ENCODE measurements at places on chromosomes 1 and 21.
A peak's percentile ranks its signal among the peaks of the same experiment; 100 is the strongest.

DNA sequence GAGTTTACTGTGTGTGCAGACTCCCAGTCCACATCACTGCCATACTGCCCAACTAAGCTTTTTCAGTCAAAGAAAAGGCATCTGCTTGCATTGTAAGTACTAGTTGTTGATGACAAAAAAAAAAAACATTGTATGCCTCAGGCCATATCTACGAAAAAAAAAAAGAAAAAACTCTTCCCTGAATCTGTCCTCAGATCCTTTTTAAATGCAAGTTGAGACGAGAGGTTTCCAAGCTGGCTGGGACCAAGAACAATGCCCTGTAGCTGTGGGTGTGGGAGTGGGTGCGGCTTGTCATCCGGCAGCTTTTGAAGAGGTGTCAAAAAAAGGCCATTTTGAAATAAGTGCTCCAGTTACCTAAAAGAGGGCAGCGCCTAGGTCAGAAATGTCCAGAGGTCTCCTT lies 29.2 kb upstream of the HHAT start:
- no peaks in the 10 kb centered on the region for H3K27me3 ChIP-seq
- no peaks in the 10 kb centered on the region for H3K4me1 ChIP-seq
- H3K4me3 ChIP-seq = no peak overlapping the region
- no peak overlapping the region for H3K27ac ChIP-seq

DNA sequence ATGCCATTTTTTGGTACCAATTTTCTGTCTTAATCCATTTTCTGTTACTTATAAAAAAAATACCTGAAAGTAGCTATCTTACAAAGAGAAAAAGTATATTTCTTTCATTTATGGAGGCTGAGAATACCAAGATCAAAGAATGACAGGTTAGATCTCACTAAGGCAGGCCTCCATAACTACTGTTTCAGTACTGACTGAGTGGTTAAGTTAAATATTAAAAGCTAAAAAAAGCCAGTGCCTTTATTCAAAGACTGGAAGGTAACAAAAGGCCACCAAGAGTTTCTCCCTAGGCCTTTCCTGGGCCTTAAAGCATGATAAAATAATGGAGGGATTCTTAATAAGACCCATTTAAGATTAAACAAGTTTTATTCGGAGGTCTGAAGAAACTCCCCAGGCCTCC lies 687.7 kb upstream of the ADGRL4 start:
- DNase-seq = no peak
- peaks cover 27% of the 10 kb centered on the region for H3K4me1 ChIP-seq
- no peaks in the 10 kb centered on the region for H3K36me3 ChIP-seq
- H3K4me3 ChIP-seq = no peak overlapping the region

- H3K27me3 ChIP-seq = no peaks in the 10 kb centered on the region
- no peaks in the 10 kb centered on the region for H3K36me3 ChIP-seq
- H3K4me1 ChIP-seq = no peaks in the 10 kb centered on the region
- H3K4me3 ChIP-seq = no peak overlapping the region
These were observed 5.0 kb downstream of the SELP start for GRCh38 chr1:169624912-169625311.

DNA sequence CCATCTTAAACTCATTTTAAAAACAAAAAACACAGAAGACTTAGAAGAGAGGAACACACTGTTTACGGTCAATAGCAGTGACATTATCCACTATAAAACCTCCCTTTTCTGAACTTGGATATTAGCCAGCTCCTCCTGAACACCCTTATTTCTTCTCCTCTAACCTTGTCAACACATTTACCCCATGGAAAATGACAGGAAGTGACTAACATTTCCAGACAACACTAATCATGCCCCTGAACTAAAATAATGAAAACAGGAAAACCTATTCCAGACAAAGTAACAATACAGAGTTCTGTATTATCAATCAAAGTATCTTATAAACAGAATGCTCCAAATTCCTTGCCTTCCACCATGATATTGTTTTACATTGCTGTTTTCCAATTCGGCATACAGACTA lies 45.3 kb downstream of the PALMD start:
- no peak overlapping the region for H3K27ac ChIP-seq
- no peak for DNase-seq
- no peak overlapping the region for H3K4me3 ChIP-seq
- H3K4me1 ChIP-seq = no peaks in the 10 kb centered on the region
- no peaks in the 10 kb centered on the region for H3K36me3 ChIP-seq

GRCh38 chr1:19858893-19859292 lies 23.3 kb upstream of the OTUD3 start:
- H3K27me3 ChIP-seq = no peaks in the 10 kb centered on the region
- no peak overlapping the region for H3K27ac ChIP-seq
- H3K36me3 ChIP-seq = no peaks in the 10 kb centered on the region
- H3K4me3 ChIP-seq = no peak overlapping the region

DNA sequence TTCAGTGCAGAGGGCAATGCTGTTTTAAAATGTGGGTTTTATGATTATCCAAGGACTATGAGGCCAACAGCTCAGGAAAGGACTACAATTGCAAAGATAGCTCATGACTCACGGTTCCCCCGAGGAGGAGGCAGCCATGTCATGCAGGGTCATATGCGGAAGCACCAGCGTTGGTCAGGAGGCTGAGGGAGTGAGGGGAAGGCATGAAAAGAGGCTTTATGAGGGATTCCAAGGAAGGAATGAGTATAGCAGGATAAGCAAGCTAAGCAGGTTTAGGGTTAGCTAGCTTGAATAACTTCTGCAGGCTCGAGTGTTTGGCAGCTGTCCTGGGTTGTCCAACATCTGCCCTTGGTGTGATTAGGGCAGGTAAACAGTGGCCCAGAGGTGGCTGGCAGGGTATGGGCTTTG lies 495.1 kb downstream of the SETD4 start:
- no peaks in the 10 kb centered on the region for H3K36me3 ChIP-seq
- peak overlapping the region; percentile 41 for H3K27ac ChIP-seq
- no peaks in the 10 kb centered on the region for H3K4me1 ChIP-seq

GRCh38 chr1:89957107-89957506 lies 37.8 kb upstream of the ZNF326 start:
- no peak overlapping the region for H3K4me3 ChIP-seq
- H3K4me1 ChIP-seq = no peaks in the 10 kb centered on the region
- H3K27ac ChIP-seq = no peak overlapping the region
- no peak for DNase-seq

GRCh38 chr1:181140398-181140797 lies 51.9 kb downstream of the IER5 start:
- no peak for DNase-seq
- peaks cover 21% of the 10 kb centered on the region for H3K4me1 ChIP-seq
- no peak overlapping the region for H3K4me3 ChIP-seq
- H3K27me3 ChIP-seq = no peaks in the 10 kb centered on the region
- H3K27ac ChIP-seq = no peak overlapping the region
- H3K36me3 ChIP-seq = no peaks in the 10 kb centered on the region

- no peak for DNase-seq
- no peak overlapping the region for H3K4me3 ChIP-seq
- no peaks in the 10 kb centered on the region for H3K36me3 ChIP-seq
- peaks cover 4% of the 10 kb centered on the region for H3K4me1 ChIP-seq
- no peak overlapping the region for H3K27ac ChIP-seq
These were observed 27.7 kb downstream of the AGO3 start for GRCh38 chr1:35958558-35958957.

- H3K4me1 ChIP-seq = no peaks in the 10 kb centered on the region
- H3K27me3 ChIP-seq = no peaks in the 10 kb centered on the region
- H3K36me3 ChIP-seq = no peaks in the 10 kb centered on the region
- H3K27ac ChIP-seq = no peak overlapping the region
These were observed 38.3 kb downstream of the TCP10L start for GRCh38 chr21:32547018-32547417.

GRCh38 chr1:59553371-59553770 lies 256.5 kb downstream of the FGGY start:
- H3K4me3 ChIP-seq = no peak overlapping the region
- H3K4me1 ChIP-seq = peaks cover 32% of the 10 kb centered on the region
- DNase-seq = no peak

GRCh38 chr1:197868751-197869489 lies 33.5 kb upstream of the C1orf53 start:
- H3K27ac ChIP-seq = no peak overlapping the region
- H3K4me1 ChIP-seq = no peaks in the 10 kb centered on the region
- H3K4me3 ChIP-seq = no peak overlapping the region
- DNase-seq = peak; percentile 42
- H3K36me3 ChIP-seq = no peaks in the 10 kb centered on the region

- peaks cover 20% of the 10 kb centered on the region for H3K4me1 ChIP-seq
- no peak overlapping the region for H3K27ac ChIP-seq
- no peaks in the 10 kb centered on the region for H3K27me3 ChIP-seq
- no peak overlapping the region for H3K4me3 ChIP-seq
- DNase-seq = peak; percentile 57
These were observed 22.9 kb upstream of the IFNAR2 start for GRCh38 chr21:33206771-33207281.

DNA sequence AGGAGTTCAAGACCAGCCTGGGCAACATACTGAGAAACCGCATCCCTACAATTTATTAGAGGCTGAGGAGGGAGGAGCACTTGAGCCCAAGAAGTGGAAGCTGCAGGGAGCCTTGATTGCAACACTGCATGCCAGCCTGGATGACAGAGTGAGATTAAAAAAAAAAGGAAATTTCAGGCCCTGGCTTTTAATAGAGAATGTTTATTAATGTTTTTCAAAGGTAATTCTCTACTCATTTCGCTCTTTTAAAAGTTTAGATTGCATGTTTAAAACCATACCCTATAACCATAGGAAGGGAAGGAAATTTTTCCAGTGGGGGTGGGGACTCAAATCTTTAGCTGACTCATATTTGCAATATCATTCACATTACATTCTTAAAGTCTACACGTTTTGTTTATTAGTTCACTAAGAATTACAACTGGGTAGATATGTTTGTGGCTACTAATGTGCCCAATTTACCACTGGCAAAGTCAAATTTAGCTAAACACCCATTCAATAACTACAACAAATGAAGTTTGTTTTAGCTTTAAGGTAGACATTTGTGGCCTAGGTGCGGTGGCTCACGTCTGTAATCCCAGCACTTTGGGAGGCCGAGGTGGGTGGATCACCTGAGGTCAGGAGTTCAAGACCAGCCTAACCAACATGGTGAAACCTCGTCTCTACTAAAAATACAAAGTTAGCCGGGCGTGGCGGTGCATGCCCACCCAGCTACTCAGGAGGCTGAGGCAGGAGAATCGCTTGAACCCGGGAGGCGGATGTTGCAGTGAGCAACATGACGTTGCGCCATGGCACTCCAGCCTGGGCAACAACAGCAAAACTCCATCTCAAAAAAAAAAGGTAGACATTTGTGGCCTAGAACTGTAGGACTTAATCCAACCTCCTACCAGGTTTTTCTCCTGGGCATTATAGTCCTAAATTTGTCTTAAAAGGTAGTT lies 5.0 kb downstream of the KDM5B start:
- no peak overlapping the region for H3K4me3 ChIP-seq
- H3K4me1 ChIP-seq = peaks cover 26% of the 10 kb centered on the region
- no peak overlapping the region for H3K27ac ChIP-seq
- no peaks in the 10 kb centered on the region for H3K27me3 ChIP-seq
- no peaks in the 10 kb centered on the region for H3K36me3 ChIP-seq

DNA sequence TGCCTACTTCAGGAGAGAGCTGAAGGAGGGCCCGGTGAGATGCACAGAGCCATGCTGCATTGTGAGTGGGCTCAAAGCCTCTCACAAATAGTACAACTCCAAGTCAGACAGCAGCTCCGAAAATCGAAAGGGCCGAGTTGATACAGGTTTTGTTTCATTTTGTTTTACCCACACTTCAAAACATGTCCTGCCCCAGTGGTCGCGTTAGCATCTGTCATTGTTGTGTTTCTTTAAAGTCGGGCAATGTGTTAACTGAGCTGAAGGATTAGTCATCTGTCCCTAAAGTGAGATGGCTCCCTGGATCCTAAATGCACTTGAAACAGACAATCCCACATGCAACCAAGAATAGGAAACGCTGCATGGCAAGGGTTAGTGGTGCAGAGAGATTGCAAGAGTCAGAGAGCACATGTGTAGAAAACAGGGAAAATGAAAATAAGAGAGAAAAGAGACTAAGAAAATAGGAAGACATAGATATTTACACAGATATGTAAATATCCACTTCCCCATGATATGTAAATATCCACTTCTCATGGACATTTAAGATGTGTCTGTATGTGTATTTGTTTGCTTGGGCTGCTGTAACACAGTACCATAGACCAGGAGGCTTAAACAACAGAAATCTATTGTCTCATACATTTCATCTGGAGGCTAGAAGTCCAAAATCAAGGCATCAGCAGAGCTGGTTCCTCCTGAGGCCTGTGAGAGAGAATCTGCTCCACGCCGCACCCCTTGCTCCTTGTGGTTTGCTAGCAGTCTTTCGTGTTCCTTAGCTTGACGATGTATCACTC lies 131.4 kb upstream of the RAB4A start:
- no peaks in the 10 kb centered on the region for H3K27me3 ChIP-seq
- DNase-seq = no peak
- no peak overlapping the region for H3K27ac ChIP-seq
- H3K4me3 ChIP-seq = no peak overlapping the region
- H3K4me1 ChIP-seq = no peaks in the 10 kb centered on the region

- no peak overlapping the region for H3K4me3 ChIP-seq
- no peaks in the 10 kb centered on the region for H3K27me3 ChIP-seq
- DNase-seq = no peak
- H3K27ac ChIP-seq = no peak overlapping the region
- H3K36me3 ChIP-seq = no peaks in the 10 kb centered on the region
These were observed 36.2 kb downstream of the CELF3 start for GRCh38 chr1:151680391-151680790.

- no peak overlapping the region for H3K4me3 ChIP-seq
- no peak for DNase-seq
- no peak overlapping the region for H3K27ac ChIP-seq
- no peaks in the 10 kb centered on the region for H3K27me3 ChIP-seq
- H3K36me3 ChIP-seq = no peaks in the 10 kb centered on the region
These were observed 1.0 kb upstream of the CD84 start for GRCh38 chr1:160580221-160580812.

GRCh38 chr21:14630556-14631069 lies 84.5 kb upstream of the SAMSN1 start:
- H3K27ac ChIP-seq = no peak overlapping the region
- no peak for DNase-seq
- H3K36me3 ChIP-seq = no peaks in the 10 kb centered on the region
- no peak overlapping the region for H3K4me3 ChIP-seq
- no peaks in the 10 kb centered on the region for H3K4me1 ChIP-seq
- H3K27me3 ChIP-seq = no peaks in the 10 kb centered on the region

GRCh38 chr1:191695865-191696264 lies 462.4 kb upstream of the RGS18 start:
- no peak overlapping the region for H3K4me3 ChIP-seq
- DNase-seq = no peak
- no peaks in the 10 kb centered on the region for H3K4me1 ChIP-seq
- no peaks in the 10 kb centered on the region for H3K36me3 ChIP-seq
- no peaks in the 10 kb centered on the region for H3K27me3 ChIP-seq
- no peak overlapping the region for H3K27ac ChIP-seq

Measured in body of pancreas (tissue), 4 donors.